Head of caudate nucleus (tissue), 42 donors: ENCODE measurements at places on chromosomes 6 and 20.
A peak's percentile ranks its signal among the peaks of the same experiment; 100 is the strongest.

GRCh38 chr6:83914953-83915352 is 55.5 kb downstream of the CYB5R4 start:
- no peak for DNase-seq

DNA sequence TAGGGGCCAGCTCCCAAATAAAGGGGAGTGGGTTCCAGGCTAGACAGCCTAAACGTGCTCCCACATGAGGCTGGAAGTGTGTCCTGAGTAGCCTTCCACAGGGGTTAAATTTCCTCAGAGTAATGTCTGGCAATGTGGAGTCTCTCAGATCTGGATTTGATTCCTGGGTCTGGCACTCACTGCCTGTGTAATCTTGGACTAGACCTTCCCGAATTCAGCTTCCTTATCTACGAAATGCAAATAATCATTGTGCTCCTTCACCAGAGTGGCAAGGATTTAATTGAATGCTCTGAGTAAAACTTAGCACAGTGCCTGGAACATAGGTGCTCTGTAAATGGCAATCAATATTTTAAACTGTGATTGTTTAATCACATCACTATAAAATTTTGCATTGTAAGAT is 114.4 kb downstream of the SLX4IP start:
- DNase-seq, result no peak

- peak; percentile 95 for DNase-seq
Measured at GRCh38 chr6:42217519-42218367, at the start of gene MRPS10. Gene MRPS10, minus strand, starts transcription at chr6:42217861. Its CDS starts 12 bp downstream, at chr6:42217849.

GRCh38 chr20:33054791-33055190 is 1.1 kb downstream of the BPIFB3 start:
- DNase-seq, result no peak

- DNase-seq, result peak; percentile 61
Measured at GRCh38 chr6:168029459-168030217, 32.2 kb downstream of the KIF25 start.

DNA sequence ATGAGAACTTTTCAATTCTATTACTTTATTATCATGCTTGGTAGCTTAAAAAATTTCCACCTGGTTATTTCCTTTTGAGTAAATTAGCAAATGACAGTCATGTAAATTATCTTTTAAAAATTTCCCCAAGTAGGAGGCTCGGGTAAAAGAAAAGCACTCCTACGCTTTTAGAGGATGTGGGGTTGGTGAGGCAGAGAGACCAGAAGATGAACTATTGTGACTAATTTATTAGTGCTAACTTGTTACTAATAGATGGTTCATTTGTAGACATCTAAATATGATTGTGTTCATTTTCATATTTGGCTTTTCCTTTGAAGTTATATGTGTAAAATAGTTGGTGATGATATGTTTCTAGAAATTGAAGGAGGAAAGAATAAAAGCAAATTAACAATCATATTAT is 27.0 kb downstream of the ZNF292 start:
- DNase-seq, result no peak

DNA sequence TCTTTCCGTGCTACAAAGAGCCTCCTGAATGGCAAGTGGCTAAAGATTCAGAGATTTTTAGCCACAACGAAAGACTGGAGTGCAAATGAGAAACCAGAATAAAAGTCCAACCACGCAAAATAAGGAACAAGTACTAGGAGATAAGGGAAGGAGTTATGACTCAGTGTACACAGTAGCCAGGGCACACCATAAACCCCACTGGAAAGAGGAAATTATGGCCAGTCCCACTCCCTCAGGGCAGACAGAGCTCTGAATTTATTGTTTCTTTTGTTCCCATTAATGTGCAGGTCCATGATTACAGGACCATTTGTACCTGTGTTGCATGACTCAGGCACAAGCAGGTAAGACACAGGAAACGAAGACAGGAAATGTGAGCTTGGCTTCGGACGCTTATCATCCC is 150.3 kb upstream of the PREP start:
- DNase-seq, result no peak

GRCh38 chr20:33490934-33491656 is 1.2 kb downstream of the CBFA2T2 start:
- no peak for DNase-seq

- DNase-seq, result peak; percentile 47
Measured at GRCh38 chr20:61886721-61887595, 178.7 kb downstream of the TAF4 start.

DNA sequence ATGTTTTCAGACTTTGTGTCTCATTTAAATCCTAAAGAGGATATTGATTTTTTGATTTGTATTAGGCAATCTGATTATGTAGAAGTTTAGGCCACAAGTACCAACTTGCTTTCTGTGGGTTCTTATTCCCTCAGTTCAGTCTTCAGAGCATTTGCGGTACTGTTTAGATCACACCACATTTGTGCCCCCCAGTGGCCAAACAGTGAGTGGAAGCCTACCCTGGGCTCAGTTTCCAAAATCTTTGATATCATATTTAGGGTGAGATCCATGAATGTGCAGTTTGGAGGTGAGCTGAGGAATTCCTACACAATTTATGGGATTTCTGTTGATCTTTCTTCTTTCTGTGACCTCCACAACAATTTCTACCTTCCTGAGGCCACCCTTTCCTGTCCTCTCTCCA is 92.3 kb upstream of the FUT9 start:
- DNase-seq, result peak; percentile 10

DNA sequence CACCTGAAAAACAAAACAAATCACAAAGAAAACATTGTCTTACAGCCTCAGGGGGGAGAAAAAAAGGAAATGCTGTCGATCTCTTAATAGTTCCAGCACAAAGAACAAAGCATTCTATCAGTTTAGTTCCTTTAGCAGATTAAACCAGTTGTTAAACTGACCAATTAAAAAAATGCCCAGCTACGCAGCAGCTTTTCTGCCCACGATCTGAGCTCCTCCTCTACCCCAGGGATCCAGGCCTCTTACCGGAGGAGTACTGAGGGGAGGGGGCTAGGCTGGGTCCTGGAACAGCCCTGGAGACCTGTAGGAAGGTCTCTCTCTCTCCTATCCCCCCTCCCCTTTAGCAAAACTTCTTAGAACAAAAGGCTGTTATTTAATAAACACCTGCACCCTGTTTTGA is 13.4 kb downstream of the PTK7 start:
- DNase-seq, result no peak

DNA sequence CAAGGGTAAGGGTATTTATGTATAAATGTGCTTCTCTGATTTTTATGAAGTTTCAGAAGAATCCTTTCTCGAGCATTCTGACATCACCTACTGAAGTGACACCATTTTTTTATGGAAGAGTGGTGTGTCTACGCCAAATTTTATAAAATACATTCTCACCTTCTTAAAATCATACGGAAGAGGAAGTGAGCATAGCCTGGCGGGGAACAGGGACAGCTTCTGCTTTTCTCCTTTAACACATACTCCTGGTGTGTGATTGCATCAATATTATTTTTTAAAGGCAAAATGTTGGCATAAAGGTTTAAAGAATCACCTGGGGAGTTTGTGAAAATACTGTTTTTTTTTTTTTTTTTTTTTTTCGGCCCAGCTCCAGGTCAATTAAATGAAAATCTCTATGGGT is 733.6 kb upstream of the MAN1A1 start:
- DNase-seq, result no peak

- no peak for DNase-seq
Measured at GRCh38 chr6:158662607-158662953, 12.7 kb downstream of the SYTL3 start.

GRCh38 chr6:36627801-36628246 is 33.7 kb downstream of the SRSF3 start:
- no peak for DNase-seq

DNA sequence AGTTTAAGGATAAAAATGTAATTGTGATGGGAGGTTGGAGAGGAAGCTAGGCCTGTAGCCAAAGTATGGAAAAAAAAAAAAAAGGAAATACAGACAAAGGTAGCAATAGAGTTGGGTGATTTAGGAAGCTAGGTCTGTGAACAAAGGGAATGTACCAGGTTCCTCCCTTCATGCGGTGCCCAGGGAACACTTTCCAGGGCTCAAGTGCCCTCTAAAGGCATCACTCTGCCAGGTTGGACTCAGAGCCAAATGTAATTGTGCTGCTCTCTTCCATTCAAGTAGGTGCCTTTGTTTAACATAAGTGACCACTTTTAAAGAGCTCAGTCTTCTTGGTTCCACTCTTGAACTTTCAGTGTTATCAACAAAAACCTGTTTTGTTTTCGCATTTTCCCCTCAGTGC is 159.7 kb upstream of the AHI1 start:
- DNase-seq, result no peak

DNA sequence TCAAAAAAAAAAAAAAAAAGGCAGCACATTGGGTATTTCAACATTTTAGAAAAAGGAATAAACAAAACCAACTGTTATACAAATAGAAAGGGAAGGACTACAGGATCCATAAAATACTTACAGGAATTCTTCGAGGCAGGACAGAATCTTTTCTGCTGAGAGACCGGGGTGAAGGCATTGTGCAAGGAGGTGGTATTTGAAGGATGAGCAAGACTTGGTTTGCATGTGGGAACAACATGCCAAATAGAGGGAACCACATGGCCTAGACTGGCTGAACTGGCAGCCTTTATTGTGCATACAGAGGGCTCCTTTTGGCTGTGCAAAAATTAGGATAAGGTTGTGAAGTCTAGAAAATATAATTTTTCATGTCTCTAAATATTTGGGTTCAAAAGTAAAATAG is 62.9 kb downstream of the SCAND1 start:
- no peak for DNase-seq

GRCh38 chr6:44176762-44177509 is 18.3 kb downstream of the CAPN11 start:
- DNase-seq, result no peak

DNA sequence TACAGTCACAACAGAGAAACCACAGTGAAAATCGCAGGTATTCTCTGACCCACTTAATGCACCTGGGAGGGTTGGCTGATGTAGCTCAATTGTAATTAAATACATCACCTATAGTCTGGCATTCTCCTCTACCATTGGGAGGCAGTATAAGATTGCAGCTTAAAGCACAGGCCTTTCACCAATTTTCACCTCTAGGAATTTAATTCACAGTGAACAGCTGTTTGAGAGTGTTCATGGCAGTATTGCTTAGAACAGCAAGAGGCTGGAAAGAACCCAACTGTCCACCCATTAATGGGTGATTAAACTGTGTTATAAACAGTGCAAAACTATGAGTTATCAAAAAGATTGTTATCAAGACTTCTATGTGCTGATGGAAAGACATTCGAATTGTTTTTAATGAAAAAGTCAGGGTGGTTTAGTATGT is 2.0 kb downstream of the EDEM2 start:
- no peak for DNase-seq

DNA sequence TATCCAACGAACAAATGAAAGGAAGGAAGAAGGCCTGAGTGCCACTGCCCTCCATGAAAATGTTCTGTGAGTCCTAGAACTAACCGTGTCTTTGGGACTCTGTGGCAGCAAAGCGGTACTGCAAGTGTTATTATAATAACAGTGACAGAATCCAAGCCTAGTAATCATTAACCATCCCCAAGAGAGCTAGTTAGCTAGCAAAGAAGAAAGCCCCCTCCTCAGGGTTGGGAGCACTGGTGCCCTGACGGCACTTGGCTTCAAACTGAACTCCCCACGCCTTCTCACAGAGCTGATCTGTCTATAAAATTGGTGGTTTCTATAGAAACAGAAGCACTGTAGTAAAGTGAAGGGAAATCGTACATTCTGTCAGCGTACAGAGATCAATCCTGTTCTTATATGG is 239.8 kb downstream of the PTPRT start:
- no peak for DNase-seq

- DNase-seq, result peak; percentile 66
Measured at GRCh38 chr6:26045065-26045927, 41.9 kb upstream of the HFE start.

DNA sequence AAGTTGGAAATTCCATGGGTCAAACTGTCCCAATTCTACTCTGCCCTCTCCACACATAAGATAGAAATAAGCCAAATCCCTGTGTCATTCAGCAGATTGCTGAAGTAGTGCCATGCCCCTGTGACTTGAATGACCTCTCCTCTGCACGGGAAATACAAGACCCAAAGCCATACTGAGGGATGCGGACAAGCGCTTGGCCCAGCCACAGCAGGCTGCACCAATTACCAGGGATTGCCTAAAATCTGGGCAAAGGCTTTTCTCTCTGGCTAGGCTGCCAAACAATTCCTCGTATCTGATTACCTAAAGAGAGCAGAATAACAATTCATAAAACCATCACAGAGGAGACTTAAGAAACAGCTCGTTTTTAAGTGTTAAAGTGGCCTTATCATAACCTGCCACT is 421.8 kb upstream of the JARID2 start:
- no peak for DNase-seq

- no peak for DNase-seq
Measured at GRCh38 chr6:144340541-144341371, 55.6 kb downstream of the UTRN start.

GRCh38 chr6:166776571-166776970 is 149.5 kb upstream of the RPS6KA2 start:
- no peak for DNase-seq

- no peak for DNase-seq
Measured at GRCh38 chr20:8043687-8044282, 24.2 kb upstream of the TMX4 start.

- DNase-seq, result no peak
Measured at GRCh38 chr6:124974771-124975377, 12.6 kb downstream of the RNF217 start.

DNA sequence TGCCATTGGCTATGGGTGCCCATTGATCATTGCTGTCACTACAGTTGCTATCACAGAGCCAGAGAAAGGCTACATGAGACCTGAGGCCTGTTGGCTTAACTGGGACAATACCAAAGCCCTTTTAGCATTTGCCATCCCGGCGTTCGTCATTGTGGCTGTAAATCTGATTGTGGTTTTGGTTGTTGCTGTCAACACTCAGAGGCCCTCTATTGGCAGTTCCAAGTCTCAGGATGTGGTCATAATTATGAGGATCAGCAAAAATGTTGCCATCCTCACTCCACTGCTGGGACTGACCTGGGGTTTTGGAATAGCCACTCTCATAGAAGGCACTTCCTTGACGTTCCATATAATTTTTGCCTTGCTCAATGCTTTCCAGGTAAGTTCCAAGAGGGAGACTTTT is 16.4 kb downstream of the ADGRF4 start:
- no peak for DNase-seq
